ENCODE measurements at places on chromosomes 2 and 18.
A peak's percentile ranks its signal among the peaks of the same experiment; 100 is the strongest.

GRCh38 chr2:160201849-160202539 is 1.9 kb upstream of the ITGB6 start:
- no peak for DNase-seq

- no peak for DNase-seq
Measured at GRCh38 chr2:157158111-157158510, 99.4 kb upstream of the GALNT5 start.

DNA sequence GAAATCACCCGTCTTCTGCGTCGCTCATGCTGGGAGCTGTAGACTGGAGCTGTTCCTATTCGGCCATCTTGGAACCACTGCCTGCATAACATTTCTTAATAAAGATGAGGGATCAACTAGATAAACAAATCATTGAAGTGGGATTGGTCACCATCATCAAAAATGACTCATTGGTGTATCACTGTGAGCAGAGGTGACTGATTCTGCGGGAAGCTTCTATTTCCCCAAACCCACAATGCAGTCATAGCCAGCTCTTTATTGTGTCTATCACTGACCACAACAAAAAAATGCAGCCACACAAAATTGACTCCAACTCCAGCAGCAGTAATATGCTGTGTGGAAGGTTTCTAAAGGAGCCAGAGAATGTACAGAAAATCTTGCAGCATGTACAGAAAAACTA is 630.7 kb upstream of the HS6ST1 start:
- DNase-seq, result no peak

DNA sequence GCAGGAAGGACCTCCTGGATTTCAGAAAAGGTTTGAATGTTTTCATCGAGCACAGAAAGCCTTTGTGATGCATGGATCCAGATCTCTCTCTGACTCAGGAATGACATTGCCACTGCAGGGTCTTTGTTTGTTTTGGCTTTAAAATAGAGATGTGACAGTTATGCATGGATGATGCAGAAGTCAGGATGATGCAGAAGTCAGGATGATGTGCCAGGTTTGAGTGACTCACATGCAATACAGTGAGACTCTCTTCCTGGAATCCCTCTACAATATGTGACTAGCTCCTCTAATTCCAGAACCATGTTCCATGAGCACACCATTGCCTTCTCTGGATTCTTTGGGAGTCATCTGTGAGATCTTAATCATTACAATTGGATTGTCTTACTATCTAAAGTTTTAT is 177.9 kb upstream of the RAB6C start:
- no peak for DNase-seq

- DNase-seq, result no peak
Measured at GRCh38 chr2:46165916-46166315, 131.3 kb upstream of the EPAS1 start.

- peak; percentile 8 for DNase-seq
Measured at GRCh38 chr18:23918395-23919032, 96.0 kb upstream of the TTC39C start.

DNA sequence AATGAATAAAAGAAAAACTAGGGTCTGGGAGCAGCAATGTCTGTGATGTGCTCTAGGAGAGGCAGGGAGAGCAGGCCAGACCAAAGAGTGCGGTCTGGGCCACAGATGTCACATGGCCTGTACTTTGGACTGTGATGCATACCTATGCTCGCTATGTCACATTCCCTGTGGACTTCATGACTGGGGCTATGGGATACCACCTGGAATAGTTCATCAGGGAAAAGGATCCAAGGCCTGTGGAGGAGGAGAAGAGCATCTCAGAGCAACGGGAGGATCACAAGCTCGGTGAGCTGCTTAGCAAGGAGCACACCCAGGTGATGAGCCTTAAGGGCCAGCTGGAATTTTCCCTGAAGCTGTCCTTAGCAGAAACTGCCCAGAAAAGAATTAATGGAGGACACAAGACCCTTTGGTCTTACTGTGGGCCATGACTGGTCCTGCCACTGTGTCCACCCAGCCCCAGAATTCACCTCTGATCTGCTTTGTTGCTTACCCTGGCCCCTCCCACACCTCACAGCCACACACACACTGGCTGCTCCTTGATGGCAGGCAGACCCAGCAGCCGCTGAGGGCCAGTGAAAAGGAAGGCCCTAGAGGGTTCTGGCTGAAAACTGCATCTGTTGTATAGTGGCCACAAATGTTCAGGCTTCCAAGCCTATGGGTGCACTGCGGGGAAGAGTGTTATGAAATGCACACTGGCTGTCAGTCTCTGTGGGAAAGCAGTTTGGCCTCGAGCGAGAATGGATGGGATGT is 25.3 kb upstream of the GCC2 start:
- no peak for DNase-seq

GRCh38 chr2:137943678-137944347 is 20.5 kb upstream of the HNMT start:
- no peak for DNase-seq

DNA sequence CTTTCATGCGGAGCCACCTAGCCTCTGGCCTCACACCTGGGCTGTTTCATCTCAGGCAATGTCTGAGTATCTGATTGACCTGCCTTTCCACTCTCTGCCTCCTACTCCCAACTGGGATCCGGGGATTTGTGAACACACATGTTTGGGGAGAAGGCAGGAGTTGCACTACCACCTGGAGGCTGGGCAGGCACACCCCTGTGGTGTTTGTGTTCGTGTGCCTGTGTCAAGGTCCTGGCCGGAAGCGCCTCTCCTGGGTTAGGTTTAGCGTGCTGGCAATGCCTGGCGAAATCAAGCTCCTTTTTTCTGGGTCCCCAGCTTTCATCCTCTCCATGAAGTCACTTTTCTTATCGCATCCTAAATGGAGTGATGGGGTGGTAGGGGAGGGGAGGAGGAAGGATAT is 63.9 kb downstream of the GATA6 start:
- DNase-seq, result no peak

DNA sequence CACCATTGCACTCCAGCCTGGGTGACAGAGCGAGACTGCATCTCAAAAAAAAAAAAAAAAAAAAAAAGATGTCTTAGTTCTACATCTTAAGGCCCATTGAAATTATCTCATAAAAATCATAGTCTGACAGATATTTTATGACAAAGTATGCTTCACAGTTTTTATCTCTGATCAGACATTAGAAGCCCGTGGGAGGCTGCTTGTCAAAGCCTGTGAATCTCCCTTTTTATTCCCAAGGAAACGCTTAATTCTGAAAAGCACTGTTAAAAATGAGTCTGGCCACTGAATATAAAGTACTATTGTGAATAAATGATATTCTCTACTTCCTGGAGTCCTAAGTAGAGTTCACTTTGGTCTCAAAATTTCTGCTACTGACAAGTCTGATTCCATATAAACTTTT is 71.1 kb downstream of the ZDBF2 start:
- DNase-seq, result no peak

DNA sequence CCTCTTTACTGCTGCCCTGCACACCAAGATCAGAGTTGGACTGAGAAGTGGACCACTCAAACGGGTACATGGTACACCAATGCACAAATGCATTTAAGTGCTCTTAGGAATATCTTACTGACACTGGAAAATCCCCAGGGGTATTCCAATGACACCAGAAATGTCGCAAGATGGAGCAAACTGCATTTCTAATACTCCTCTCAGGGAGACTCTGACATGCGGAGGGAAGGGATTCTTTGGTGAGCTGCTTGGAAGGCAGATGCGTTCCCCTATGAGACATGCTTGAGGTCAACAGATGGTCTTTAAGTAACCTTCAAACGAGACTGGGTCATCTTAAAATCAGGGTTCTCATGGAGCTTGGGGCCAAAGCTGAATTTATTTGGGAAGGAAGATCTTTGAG is 521.8 kb upstream of the TCF4 start:
- DNase-seq, result no peak

GRCh38 chr2:239605976-239606375 is 205.2 kb upstream of the HDAC4 start:
- DNase-seq, result no peak

GRCh38 chr2:195022508-195022830 is 634.6 kb upstream of the SLC39A10 start:
- DNase-seq, result no peak

Data from brain pericyte (primary cell).